ENCODE measurements at places on chromosomes 16 and 17.

GRCh38 chr16:84460406-84461028 is 43.9 kb downstream of the MEAK7 start:
- peak; percentile 35 for DNase-seq

DNA sequence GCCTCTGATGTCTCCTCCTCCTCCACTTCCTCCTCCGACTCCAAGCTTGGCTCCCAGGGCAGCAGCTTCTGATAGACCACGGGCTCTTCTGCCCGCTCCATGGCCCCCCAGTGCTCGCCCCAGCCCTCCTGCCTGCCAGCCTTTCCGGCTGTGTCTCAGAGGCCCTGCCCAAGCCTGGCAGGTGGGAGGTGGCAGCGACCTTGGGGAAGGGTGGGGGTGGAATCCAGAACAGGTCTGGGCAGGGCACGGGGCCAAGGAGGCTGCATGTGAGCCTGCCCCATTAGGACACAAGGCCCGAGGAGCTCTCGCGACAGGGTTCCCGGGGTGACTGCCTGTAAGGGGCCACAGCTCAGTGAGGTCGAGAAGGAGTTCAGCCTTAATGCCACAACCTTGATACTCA is at the start of gene GGT6:
Gene GGT6 (minus strand): TSS at position 157 of the 400 bp plus-strand sequence. CDS start 56 bp downstream, at position 101.
- no peak for DNase-seq

GRCh38 chr17:67531291-67531690 is 154.2 kb downstream of the PITPNC1 start:
- no peak for DNase-seq

GRCh38 chr17:73096211-73096610 is 3.7 kb upstream of the SLC39A11 start:
- no peak for DNase-seq

DNA sequence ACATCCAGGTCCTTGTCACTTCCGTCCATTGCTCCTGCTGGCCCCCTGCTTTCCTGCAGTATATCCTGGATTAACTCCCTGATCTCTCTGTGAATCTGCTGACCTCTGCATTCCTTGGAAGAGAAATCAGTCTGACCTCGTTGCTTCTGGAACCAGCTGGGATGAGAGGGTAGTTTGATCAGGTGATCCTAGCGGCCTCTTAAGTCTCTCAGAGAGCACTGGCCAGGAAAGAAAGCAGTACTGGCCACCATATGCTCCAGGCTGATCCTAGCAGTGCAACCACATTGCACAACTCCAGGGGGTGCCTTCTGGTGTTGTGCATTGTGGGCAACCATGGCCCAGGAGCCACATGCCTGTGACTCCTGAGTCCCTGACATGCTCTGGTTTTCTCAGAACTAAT is 79.2 kb downstream of the ARHGAP23 start:
- DNase-seq: no peak

DNA sequence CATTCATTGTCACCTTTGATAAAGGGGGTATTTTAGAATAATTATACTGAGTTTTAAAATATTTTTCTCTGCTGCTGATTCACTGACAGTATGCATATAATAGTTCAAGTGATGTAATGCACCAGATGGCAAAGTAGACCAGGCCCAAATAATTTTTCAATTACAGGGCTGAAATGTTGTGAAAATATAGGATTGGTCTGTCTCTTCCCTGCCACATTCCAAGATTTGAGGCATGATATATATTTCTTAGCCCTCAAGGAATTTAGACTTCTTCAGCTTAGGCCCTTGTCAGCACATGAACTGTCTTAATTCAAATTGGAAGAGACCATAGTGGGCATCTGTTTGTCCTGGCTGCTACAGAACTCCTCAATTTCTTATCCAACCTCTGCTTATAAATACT is 39.2 kb upstream of the SLC12A3 start:
- DNase-seq: no peak

- no peak for DNase-seq
These were observed 30.1 kb upstream of the TNFRSF13B start for GRCh38 chr17:17001874-17002520.

DNA sequence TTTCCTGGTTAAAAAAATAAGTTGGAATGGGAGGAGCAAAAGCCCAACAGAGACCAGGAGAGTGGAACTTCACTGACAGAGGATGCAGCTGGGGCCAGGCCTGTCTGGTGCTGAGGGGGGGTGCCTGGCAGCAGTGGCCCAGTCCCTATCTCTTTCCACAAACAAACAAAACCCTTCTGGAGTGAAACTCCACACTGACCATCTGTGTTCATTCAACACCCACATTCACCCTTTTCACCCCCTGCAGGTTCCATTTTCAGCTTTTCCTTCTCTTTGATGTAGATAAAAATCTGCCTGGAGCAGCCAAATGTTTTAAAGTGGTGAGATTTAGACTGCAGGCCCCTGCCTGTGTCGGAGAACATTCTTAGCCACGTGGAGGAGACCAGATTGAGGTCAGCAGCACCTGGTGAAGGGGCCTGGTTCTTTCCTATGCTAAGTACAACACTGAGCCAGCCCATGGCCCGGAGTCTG is 161.4 kb upstream of the CDH11 start:
- no peak for DNase-seq

DNA sequence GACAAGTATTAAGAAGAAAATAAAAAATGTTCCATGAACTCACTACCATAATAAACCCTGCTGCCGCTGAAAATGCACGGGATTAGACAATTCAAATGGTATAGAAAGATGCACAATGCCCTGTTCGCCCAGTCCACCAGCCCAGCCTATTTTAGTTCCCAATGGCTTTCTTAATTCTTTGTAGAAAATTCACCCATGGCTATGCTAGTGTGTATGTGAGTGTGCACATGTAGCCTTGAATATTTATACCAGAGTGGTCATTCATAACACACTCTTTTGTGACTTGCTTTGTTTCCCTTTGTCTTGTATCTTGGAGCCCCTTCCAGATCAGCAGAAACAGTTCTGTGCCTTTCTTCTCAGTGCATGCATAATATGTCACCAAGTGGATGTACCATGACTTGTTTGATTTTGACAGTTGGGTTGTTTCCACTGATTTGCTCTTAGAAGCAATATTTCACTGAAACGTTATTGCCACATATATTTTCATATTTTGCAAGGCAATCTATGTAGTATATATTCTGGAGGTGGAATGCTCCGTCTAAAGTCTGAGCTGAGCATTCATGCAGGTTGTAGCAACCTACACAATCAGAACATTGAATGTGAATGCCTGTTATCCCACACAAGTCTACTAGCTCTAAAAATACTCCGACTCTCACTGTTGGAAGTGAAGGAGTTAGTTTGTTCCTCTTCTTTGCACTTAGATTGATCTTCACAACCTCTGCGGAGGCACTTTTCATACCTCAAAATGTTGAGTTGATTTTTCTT is 383.0 kb upstream of the EEF2KMT start:
- no peak for DNase-seq

- no peak for DNase-seq
These were observed 743 bp downstream of the SHCBP1 start for GRCh38 chr16:46620266-46621005.

DNA sequence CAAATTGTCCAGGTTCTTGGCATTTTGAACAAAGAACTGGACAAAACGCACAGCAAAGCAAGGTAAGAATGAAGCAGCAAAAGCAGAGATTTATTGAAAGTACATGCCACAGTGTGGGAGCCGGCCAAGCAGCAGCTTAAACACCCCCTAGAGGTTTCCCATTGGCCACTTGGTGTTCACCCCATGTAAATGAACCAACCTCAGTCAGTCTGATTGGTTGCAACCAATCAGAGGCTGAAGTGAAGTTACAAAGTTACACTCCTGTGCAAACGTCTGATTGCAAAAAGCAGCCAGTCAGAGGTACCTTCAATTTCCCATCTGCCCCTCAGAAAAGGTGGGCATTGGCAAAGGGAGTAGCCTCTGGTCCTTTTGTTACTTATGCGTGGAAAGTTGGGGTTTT is 8.8 kb upstream of the ZNF263 start:
- DNase-seq: no peak

GRCh38 chr16:4681471-4682083 is 11.8 kb upstream of the NUDT16L1 start:
- no peak for DNase-seq

GRCh38 chr16:12458591-12459358 is 344.9 kb downstream of the CPPED1 start:
- DNase-seq: no peak

DNA sequence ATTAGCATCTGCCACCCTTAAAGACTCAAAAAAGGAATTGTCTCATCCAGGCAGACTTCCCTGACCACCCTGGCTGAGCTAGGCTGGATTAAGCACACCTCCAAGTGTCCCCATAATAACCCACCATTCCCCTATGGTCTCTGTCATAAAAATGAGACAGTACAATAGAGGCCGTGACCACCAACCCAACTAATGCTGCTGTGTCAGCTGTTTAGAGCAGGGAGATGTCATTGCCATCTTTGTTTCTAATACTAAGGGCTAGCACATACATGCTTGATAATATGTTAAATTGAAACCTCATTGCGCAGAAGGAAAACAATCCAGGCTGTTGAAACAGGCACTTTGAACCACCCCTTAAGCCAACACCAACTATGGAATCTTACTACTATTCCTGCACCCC is 7.2 kb upstream of the ADAMTS18 start:
- DNase-seq: no peak

Data from NCI-H524 treated with DMSO at 0.1 percent for 48 hours (cell line).